Neural crest cell (in vitro differentiated cells): ENCODE measurements at places on chromosomes 12 and 14.

GRCh38 chr12:83099436-83099835 lies 412.7 kb downstream of the TMTC2 start:
- DNase-seq: no peak

DNA sequence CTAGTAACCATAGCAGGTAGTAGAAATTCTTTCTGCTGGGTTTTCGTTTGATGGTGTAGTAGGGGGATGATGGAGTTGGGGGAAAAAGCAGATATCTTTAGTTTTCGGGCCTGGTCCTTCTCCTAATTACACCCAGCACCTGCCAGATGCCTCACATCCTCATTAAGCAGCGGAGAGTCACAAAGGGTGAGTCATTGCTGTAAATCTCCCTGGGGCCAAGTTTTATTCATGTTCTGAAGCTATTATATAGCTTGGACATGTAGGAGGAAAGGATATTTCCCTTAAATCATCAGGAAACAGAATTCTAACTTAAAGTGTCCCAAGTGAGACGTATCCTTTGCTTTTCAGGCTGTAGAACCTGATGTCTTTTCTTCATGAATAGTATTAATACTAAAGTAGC lies 4.9 kb upstream of the NECAP1 start:
- no peak for DNase-seq

GRCh38 chr14:99146616-99147365 lies 125.2 kb downstream of the BCL11B start:
- no peak for DNase-seq

- DNase-seq: no peak
Observed at GRCh38 chr12:101539148-101539547, 55.6 kb upstream of the MYBPC1 start.

DNA sequence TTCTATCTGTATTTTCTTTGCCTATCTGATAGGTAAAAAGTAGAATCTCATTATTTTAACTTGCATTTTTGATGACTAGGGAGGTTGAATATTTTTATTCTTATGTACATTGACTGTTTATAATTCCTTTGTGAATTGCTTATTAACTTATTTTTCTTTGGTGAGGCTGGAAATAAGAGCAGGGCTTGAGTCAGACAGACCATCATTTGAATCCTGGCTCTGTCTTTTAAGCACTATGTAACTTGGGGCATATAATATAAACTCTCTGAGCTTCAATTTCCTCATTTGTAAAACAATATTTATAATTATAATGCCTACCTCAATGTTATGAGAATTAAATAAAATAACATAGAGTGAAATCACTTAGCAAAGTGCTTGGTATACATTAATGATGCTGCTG lies 108.9 kb downstream of the MSRB3 start:
- no peak for DNase-seq

GRCh38 chr12:13062669-13063068 lies 18.5 kb downstream of the FAM234B start:
- DNase-seq: no peak
